ENCODE measurements at places on chromosomes 3 and 15.

- no peak overlapping the region for H3K27ac ChIP-seq
- H3K4me3 ChIP-seq, result no peak overlapping the region
- no peak for DNase-seq
- no peaks in the 10 kb centered on the region for H3K27me3 ChIP-seq
- no peaks in the 10 kb centered on the region for H3K36me3 ChIP-seq
Measured at GRCh38 chr3:284322-284721, 87.8 kb downstream of the CHL1 start.

- no peak overlapping the region for H3K27ac ChIP-seq
- no peak overlapping the region for H3K4me3 ChIP-seq
- no peaks in the 10 kb centered on the region for H3K36me3 ChIP-seq
- no peak for DNase-seq
- H3K4me1 ChIP-seq, result no peaks in the 10 kb centered on the region
Measured at GRCh38 chr3:145623349-145623748, 537.6 kb downstream of the PLOD2 start.

GRCh38 chr15:37094333-37094914, 5.9 kb downstream of the MEIS2 start:
- no peak overlapping the region for H3K27ac ChIP-seq
- no peak for DNase-seq
- no peaks in the 10 kb centered on the region for H3K36me3 ChIP-seq
- H3K4me3 ChIP-seq, result no peak overlapping the region
- H3K27me3 ChIP-seq, result peaks cover 81% of the 10 kb centered on the region

DNA sequence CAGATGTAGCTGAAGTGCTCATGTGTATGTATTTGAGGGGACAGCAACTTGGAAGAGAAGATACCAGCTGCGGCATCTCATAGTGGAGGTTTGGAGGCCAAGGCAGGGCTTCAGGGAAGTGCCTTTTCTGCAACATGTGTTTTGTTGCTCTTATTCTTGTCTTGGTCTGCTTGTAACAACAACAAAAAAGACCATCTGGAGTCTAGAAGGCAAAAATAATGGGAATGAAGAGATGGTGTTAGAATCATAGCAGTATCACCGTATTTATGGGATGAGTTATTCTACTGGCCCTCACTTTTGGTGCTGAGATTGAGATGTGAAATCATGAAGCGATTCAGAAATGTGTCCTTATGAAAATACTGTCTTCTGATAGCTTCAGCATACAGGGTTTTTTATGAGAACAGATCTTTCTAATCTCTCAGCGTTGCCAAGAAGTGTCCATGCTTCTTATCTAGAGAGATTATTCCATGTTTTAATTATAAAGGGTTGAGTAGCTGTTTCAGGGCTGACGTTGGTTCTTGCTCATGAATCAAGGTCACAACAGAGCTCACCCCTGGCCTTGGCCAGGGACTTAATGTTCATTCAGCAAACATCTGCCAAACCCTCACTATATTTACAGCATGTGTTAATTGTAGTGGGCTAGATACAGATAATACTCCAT, 58.0 kb downstream of the ITPR1 start:
- H3K36me3 ChIP-seq, result no peaks in the 10 kb centered on the region
- H3K4me3 ChIP-seq, result no peak overlapping the region
- no peak overlapping the region for H3K27ac ChIP-seq
- no peaks in the 10 kb centered on the region for H3K27me3 ChIP-seq
- no peak for DNase-seq
- H3K4me1 ChIP-seq, result no peaks in the 10 kb centered on the region

DNA sequence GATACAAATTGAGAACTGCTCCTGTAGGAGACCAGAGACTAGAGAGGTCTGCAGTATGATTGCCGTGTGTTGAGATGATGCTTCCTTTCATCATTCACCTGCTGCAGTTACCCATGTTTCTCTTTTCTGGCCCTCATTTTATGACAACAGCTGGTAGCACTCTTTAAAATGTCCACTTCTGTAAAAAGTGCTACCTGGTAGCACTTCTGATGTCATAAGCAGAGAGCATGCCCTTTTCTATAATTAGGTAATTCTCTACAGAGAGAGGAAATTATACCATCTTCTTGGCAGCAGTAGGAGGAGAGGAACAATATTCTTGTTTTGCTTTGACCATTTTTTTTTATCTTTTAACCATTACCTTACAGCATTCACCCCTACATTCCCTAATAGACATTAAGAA, 123.8 kb downstream of the PPM1L start:
- H3K4me1 ChIP-seq, result no peaks in the 10 kb centered on the region
- no peak overlapping the region for H3K27ac ChIP-seq
- no peaks in the 10 kb centered on the region for H3K36me3 ChIP-seq
- DNase-seq, result no peak
- H3K27me3 ChIP-seq, result no peaks in the 10 kb centered on the region
- H3K4me3 ChIP-seq, result no peak overlapping the region

- no peaks in the 10 kb centered on the region for H3K27me3 ChIP-seq
- no peak for DNase-seq
- no peaks in the 10 kb centered on the region for H3K4me1 ChIP-seq
- no peak overlapping the region for H3K27ac ChIP-seq
Measured at GRCh38 chr3:111763001-111763471, 96.0 kb upstream of the PHLDB2 start.

GRCh38 chr3:54537506-54537905, 390.4 kb downstream of the LRTM1 start:
- H3K27ac ChIP-seq, result no peak overlapping the region
- no peaks in the 10 kb centered on the region for H3K36me3 ChIP-seq
- no peak for DNase-seq
- no peak overlapping the region for H3K4me3 ChIP-seq
- no peaks in the 10 kb centered on the region for H3K27me3 ChIP-seq
- no peaks in the 10 kb centered on the region for H3K4me1 ChIP-seq

DNA sequence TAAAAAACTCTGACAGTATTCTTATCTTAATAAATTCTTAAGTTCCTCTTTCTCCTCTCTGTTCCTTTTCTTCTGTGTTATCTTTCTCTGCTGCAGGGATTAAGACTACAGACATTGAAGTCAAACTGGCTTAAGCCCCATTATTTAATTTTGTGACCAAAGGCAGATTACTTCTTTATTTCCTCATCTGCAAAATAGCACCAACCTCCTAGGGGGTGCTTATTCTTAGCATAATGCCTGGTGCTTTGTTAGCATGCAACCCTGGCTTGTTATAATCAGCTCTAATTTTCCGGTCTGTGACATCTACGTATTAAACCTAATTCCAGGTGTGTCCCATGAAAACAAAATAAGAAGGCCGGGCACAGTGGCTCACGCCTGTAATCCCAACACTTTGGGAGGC, 23.8 kb downstream of the SEMA6D start:
- H3K27ac ChIP-seq, result no peak overlapping the region
- H3K27me3 ChIP-seq, result no peaks in the 10 kb centered on the region
- H3K36me3 ChIP-seq, result no peaks in the 10 kb centered on the region
- H3K4me3 ChIP-seq, result no peak overlapping the region

DNA sequence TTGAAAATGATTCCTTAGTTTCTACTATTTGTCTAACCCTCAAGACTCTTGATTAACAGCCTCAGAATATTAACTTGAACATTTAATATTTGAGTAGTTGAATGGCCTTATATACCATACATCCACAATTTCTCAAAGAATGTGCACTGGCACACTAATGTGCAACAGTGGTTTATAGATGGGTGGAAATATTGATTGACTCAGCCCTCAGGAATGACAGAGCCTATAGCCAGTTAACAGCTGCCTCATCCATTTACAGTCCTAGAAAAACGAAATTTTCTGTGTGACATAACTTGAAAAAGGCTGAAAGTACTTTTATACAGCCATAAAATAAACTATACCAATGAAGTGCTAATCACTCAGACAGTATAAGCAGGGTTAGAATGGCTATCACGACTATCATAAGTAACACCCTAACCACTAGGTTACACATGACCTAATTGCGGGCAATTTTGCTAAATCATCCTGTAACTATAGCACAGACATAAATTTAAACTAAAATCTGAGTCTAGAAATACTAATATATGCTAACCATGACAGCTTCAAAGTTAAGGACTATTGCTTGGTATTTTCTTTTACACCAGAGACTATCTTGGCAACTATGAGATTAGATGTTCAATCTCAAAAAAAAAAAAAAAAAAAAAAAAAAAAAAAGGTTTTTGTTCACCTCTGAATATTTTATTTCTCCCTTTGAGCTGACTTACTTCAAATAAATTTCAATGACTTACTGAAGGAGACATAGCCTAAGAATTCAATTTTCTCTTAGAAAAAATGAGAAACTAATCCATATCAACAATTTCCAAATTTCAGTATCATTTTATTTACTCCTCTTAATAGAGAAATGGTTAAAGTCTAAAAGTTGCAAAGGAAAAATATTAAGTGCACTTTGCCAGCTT, 9.3 kb downstream of the SECISBP2L start:
- H3K27me3 ChIP-seq, result no peaks in the 10 kb centered on the region
- no peak for DNase-seq
- peaks cover 27% of the 10 kb centered on the region for H3K36me3 ChIP-seq
- H3K4me1 ChIP-seq, result peaks cover 4% of the 10 kb centered on the region

- no peak overlapping the region for H3K4me3 ChIP-seq
- peaks cover 24% of the 10 kb centered on the region for H3K36me3 ChIP-seq
- no peak overlapping the region for H3K27ac ChIP-seq
- DNase-seq, result no peak
- no peaks in the 10 kb centered on the region for H3K27me3 ChIP-seq
Measured at GRCh38 chr3:45016916-45017315, 9.2 kb upstream of the CLEC3B start.

DNA sequence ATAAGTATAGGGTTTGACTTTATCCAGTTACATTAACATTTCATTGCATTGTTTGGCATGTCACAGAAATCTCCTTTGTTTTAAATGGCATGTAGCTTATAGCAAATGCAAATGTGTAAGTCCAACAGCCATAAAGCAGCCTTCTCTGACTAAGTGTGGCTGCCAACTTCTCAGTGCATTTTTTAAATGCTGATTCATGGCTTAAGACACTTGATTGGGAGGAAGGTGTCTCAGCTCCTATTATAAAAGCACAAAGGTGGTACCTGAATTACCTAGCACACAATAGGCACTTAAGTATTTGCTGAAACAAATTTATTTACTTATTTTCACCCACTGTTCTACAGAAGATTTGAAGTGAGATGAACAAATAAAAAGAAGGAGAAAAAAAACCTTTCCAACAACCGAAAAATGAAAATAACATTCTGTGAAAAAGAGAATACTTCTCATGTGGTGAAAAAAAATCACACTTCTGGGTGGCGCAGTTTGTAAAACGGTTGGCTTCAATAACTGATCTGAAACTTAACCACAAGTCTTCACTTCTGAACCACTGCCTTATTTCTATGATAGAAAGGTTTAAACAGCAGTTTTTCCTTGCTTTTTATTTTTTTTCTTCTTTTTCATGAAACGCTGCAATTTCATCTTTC, 105.5 kb upstream of the ICE2 start:
- no peaks in the 10 kb centered on the region for H3K36me3 ChIP-seq
- H3K4me1 ChIP-seq, result peaks cover 43% of the 10 kb centered on the region
- peak overlapping the region; percentile 76 for H3K27ac ChIP-seq
- DNase-seq, result peak; percentile 78
- no peaks in the 10 kb centered on the region for H3K27me3 ChIP-seq
- peak overlapping the region; percentile 10 for H3K4me3 ChIP-seq

DNA sequence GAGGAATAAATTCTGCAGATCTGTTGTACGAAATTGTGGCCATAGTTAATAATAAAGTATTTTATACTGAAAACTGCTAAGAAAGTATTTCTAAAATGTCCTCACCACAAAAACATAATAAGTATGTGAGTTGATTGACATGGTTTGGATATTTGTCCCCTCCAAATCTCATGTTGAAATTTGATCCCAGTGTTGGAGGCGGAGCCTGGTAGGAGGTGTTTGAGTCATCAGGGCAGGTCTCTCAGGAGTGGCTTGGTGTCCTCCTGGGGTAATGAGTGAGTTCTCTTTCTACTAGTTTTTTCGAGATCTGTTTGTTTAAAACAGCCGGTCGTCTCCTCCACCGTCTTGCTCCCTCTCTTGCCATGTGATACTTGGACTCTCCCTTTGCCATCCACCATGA, 424.1 kb upstream of the KCNMB2 start:
- H3K36me3 ChIP-seq, result no peaks in the 10 kb centered on the region
- no peak overlapping the region for H3K4me3 ChIP-seq
- H3K4me1 ChIP-seq, result no peaks in the 10 kb centered on the region
- H3K27me3 ChIP-seq, result no peaks in the 10 kb centered on the region
- H3K27ac ChIP-seq, result no peak overlapping the region

GRCh38 chr15:39115379-39116057, 465.4 kb upstream of the THBS1 start:
- no peak for DNase-seq
- H3K27ac ChIP-seq, result no peak overlapping the region
- no peaks in the 10 kb centered on the region for H3K4me1 ChIP-seq

- H3K27me3 ChIP-seq, result no peaks in the 10 kb centered on the region
- H3K27ac ChIP-seq, result no peak overlapping the region
- H3K4me3 ChIP-seq, result no peak overlapping the region
- H3K4me1 ChIP-seq, result no peaks in the 10 kb centered on the region
Measured at GRCh38 chr3:31432897-31433678, 99.6 kb upstream of the STT3B start.

DNA sequence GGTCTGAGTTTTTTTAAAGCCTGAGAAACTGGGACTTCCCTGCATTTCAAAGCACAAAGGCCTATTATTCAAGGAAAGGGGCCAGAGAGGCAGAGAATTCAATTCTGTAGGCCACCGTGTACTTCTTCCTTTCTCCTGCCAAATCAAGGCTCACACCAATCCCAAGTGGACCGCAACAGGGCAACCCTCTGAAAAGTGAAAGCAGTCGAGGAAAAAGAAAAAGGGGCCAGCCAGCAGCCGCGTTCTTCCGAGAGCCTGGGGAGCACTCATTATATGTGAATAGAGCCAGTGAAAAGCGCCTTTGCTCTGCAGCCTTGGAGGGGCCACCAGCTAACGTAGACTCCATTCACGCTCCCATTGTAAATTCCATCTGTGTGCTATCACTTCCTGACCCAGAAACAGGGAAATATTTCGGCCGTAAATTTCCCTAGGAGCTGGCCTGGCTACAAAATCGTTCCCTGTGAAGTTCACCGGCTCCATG, 45.9 kb upstream of the THUMPD3 start:
- H3K27me3 ChIP-seq, result peaks cover 2% of the 10 kb centered on the region

DNA sequence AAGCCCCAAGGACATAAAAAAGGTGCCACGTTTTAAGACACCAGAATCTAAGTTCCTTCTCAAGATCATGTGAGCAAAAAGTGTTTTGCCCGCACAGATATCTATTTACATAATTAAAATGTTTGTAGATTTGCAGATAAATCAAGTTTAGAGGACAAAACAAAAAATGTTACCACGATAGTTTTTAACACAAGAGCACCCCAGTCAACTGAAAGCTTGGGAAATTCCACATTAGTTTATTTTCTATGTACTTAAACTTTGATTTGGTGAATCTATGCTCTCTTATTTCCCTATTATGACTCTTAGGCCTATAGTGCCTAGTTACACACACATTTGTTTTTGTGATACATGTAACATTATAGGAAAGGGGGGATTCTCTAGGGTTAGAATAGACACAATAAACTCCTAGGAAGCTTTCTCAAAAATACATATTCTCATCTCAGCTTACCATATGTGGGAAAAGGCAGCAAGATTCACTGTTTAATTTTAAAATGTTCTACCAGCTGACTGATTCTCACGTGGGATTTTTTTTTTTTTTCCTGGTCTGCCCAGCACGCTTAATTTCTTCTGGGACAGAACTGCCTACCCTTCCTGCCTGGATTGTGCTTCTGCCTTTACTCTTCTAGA, 8.4 kb upstream of the LEKR1 start:
- DNase-seq, result peak; percentile 80
- peaks cover 21% of the 10 kb centered on the region for H3K4me1 ChIP-seq
- H3K27ac ChIP-seq, result peak overlapping the region; percentile 74
- H3K4me3 ChIP-seq, result peak overlapping the region; percentile 74
- H3K36me3 ChIP-seq, result no peaks in the 10 kb centered on the region

GRCh38 chr3:157438194-157438730, 1.6 kb downstream of the PTX3 start:
- DNase-seq, result no peak
- H3K4me3 ChIP-seq, result no peak overlapping the region
- no peak overlapping the region for H3K27ac ChIP-seq

- DNase-seq, result no peak
- no peaks in the 10 kb centered on the region for H3K36me3 ChIP-seq
- no peak overlapping the region for H3K27ac ChIP-seq
Measured at GRCh38 chr15:60871152-60871551, 357.9 kb downstream of the RORA start.
